ENCODE measurements at places on chromosomes 6 and 20.

- no peak for DNase-seq
These were observed 8.9 kb upstream of the TCF15 start for GRCh38 chr20:618980-619379.

DNA sequence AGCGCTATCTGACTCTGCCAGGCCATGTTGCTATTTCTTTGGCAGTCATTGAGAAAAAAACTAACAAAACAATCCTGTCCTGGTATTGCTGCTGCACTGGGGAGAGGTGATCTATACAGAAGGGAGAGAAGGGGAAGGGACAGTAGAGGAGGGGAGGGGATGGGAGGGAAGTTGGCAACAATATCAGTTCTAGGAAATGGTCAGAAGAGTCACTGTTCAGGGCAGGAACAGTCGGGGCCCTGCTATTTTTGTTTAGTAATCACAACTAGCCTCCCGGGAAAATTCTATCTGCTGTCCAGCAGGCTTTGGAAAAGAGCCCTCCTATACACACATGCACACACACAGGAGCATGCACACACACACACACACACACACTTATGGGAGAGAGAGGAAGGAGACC lies 142.3 kb upstream of the CARMIL1 start:
- DNase-seq = no peak

DNA sequence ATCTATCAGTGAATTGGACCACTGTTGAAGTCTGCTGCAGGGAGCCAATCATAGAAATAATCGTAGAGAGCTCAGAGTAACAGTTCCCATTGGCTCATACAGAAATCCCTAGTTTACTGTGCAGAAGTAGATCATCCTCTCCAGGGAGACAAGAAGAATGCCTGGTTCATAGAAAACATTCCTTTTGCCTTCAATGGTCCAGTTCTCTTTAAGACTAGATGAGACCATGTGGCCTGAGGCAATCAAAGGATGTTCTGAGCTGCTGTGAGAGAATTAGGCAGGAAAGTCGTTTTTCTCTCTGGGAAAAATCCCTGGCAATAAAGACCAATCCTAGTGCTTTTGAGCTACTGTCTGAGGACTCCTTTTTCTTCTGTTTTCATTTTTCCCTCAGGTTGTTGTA lies 208.4 kb downstream of the CENPW start:
- DNase-seq = no peak

GRCh38 chr20:21703717-21704407 lies 1.6 kb upstream of the PAX1 start:
- no peak for DNase-seq

DNA sequence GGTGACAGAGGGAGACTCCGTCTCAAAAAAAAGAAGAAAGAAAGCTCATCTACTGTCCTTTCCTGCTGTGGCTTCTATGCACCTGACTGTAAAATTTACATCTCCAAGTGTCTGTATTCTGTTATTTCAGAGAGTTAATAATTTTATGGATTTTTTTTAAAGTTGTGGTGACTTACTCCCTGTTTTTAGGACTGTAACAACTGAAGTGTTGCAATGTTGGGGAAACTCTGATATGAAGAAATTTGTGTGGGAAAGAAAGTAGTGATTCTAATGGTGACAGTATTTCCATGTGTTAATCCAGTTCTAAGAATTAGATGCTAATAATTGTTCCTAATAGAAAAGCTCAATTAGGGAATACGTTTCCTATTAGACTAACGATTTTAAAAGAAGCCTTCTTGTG lies 27.4 kb downstream of the STX11 start:
- no peak for DNase-seq

DNA sequence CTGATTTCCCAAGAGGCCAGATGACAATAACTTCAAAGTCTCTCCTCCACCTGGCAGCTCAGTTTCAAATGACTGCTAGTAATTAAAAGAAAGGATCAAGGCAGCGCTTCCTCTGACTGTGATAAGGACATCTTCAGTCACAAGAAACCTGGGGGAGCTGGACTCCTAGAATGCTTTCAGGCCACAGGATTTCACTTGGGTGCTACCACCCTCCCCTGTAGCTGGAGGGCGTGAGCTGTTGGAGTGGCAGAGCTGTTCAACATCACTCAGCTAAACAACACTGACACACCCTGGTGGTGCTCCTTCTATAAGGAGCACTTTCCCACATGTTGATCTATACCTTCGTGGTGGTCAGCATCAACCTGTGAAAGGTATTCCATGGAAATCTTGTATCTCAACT lies 2.2 kb upstream of the CNR1 start:
- no peak for DNase-seq

GRCh38 chr20:59471653-59472421 lies 132.5 kb upstream of the PHACTR3 start:
- no peak for DNase-seq

GRCh38 chr6:56040223-56040622 lies 164.8 kb upstream of the BMP5 start:
- DNase-seq = no peak

- DNase-seq = no peak
These were observed 359.4 kb downstream of the HDGFL1 start for GRCh38 chr6:22928775-22929174.

DNA sequence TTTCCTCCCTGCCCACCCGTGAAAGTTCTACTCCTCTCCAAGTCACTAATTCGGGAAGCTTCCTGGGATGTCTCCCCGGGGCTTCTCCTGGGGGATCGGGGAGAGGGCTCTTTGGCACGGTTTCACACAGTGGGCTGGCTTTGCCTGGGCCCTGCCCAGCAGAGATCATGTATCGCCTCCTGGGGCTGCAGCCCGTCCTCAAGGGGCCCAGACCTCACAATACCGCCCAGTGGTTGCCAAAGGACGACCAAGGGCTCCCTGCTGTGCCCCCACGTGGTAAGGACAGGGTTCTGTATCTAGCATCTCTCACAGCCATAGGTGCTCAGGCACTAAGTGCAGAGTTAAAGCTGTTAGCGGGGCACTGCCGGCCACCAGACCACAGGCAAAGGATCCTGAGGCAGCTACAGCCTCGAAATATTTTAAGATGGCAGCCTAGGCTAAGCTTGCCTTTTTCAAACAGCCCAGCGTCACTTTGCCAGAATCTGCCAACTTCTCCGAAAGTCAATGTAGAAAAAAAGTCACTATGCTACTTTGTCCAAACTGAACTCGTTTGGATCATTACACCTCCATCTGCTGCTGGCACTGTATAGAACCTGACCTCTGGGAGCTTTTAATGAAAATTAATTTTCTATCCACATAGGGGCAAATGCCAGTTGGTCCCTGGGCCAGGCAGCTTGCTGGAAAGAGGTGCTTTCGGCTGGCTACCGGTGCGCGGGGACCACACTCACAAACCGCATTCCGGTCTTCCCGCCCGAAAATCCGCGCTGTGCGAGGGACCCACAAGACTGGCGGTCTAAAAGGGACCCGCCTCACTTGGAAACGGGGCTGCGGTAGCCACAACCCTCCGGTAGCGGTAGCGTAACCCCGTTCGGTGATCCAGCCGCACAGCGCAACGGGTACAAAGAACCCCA lies 1.3 kb upstream of the NNAT start:
- no peak for DNase-seq

DNA sequence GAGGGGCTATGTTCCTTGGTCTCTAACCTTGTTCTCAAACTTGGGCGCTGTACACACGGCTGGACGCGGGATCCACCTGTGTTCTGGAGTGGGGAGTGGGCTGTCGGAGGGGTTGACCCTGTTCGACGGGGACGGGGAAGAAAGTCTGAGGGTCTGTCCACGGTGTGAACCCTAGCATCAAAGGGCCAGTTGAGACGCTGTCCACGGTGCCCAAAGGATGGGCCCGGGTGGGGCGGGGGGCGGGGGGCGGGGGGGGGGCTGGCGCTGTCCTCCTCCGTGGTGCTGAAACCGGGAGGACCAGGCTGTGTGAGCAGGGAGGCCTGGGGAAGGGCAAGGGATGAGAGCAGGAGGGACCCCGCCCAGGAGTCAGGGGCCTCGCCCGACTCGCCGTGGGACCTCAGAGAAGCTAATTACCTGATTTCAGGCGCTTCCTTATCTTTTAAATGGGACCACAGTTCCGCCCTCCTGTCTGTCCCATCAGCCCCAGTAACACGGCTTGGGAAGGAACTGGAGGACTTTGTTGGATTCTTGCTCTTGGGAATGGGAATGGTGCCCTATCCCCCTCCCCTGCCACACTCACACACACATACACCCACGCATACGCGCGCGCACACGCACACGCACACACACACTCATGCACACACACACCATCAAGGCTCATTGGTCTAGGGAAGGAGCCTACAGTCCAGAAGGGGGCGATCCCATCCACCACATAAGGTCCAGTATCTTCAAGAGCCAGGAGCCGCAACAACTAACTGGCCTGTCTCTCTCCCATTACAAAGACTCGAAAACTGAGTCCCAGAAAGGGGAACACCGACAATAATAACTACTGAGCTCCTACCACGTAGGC lies 1.0 kb upstream of the VSTM2L start:
- peak; percentile 4 for DNase-seq

- no peak for DNase-seq
These were observed 139.3 kb downstream of the PDSS2 start for GRCh38 chr6:107319906-107320530.

GRCh38 chr6:112002307-112002706 lies 51.6 kb upstream of the CCN6 start:
- no peak for DNase-seq

- no peak for DNase-seq
These were observed 99.1 kb downstream of the DLGAP4 start for GRCh38 chr20:36405255-36405654.

- no peak for DNase-seq
These were observed 12.0 kb upstream of the CCDC170 start for GRCh38 chr6:151481786-151482185.

- DNase-seq = no peak
These were observed 33.4 kb upstream of the IL17A start for GRCh38 chr6:52152711-52153160.

GRCh38 chr6:96743496-96743895 lies 93.8 kb downstream of the GPR63 start:
- peak; percentile 7 for DNase-seq

GRCh38 chr6:146914489-146915483 lies 289.4 kb upstream of the STXBP5 start:
- peak; percentile 84 for DNase-seq

- no peak for DNase-seq
These were observed 12.1 kb upstream of the CNKSR3 start for GRCh38 chr6:154522576-154522975.

- DNase-seq = no peak
These were observed 15.1 kb downstream of the PDSS2 start for GRCh38 chr6:107444277-107444676.

DNA sequence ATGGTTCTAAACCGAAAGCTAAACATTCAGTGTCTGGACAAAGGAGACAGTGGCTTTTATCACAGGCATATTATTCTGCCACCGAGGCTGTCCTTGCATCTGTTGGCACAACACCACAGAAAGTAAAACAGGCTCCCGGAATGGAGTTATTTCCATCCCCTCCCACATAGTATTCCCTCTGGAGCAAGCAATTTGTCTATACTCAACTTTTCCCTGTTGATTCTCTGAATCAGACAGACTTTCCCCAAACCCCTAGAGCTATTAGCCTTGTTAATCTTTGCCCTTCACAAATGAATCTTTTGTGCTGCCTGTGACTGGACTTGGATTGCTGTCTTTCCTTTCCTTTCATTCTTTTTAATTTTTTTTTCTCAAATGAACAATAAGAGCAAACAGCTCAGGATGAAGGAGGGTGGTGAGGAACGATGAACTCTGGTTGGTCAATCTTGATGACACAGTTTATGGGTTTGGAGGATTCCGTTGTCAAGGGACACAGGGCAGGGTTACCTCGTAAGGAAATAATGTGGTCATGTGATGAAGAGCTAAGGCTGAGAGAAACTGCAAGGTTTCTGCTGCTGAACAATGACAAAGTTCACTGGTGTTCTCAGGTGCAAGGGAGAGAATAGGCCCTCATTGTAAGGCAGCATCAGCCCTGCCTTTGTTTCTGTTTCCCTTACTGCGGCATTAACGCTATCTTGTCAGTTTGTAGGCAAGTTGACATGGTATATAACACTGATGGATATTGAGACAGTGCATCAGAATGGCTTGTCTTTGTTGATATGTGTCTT lies 275.0 kb upstream of the BMP2 start:
- no peak for DNase-seq

DNA sequence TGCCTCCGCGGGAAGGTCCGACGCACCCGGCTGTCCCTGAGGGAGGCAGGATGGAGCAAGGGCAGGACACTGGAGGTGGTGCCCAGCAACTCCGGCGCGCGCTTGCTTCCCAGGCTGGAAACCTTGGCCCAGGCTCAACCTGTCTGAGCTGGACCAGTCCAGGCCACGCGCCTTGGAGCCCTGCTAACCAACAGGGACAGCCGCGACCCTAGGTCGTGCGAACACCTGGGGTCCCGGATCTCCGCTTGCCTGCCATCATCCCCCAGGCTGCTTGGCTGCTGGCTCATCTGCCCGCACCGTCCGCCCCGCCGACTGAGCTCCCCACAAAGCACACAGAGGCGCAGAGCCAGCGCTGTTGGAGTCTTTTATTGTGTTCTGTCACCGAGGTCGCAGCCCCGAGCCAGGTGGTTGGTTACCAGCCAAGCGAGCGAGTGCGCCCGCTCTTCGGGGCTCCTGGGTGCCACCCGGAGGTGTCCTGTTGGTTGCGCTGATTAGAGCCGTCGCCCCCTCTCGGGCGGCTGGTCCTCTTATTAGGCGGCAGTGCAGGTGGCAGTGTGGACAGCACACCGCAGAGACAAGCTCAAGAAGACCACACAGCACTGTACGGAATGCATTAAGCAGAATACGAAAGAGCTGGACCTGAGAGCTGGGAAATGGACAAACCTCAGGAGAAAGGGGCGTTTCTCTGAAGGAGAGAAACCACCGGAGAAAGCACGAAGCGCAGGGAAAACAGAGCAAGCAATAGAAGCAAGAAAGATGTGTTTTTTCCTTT lies 3.8 kb downstream of the COL12A1 start:
- DNase-seq = no peak

- DNase-seq = no peak
These were observed 267.1 kb upstream of the SGK1 start for GRCh38 chr6:134584847-134585516.

DNA sequence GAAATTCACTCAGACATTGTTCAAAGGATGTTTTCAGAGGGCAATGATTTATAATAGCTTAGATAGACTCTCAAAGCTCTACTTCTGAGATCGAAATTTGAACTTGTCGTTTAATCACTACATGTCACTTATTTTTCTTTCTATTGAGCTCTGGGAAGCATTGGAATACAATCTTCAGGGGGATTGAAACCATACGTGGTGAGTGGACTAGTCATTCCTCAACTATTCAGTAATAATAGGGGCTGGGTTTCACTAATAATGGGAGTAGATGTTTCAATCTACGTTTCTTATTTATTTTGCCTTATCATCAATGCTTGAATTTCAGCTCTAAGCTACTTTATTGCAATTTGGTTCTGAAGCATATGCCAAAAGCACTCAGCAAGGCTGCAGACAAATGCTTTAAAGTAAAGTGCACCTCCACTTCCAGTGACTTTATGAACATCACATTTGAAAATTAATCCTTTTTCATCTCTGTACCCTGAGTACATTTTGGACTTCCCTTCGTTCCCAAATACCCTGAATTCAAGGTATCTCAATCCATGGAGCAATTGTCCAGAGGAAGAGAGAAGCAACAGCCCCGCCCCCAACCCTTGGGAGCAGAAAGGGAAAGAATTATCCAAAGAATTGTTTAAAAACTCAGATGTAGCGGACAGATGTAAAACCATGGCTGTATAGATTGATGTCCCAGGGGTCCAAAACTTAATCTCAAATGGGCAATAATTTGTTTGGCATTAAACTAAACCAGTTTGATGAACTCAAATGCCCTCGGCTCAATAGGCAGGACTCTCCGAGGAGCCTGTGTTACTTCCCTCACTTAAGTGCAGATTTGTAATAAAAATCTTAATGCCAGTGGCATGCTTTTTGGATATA lies 68.1 kb downstream of the HFE start:
- no peak for DNase-seq

GRCh38 chr6:166076625-166077024 lies 91.0 kb downstream of the TBXT start:
- no peak for DNase-seq

GRCh38 chr6:11493974-11494373 lies 43.6 kb upstream of the TMEM170B start:
- no peak for DNase-seq
